ENCODE measurements at places on chromosomes 7 and 10.

- no peak for DNase-seq
These were observed 53.0 kb upstream of the GTF2I start for GRCh38 chr7:74604326-74605020.

- DNase-seq = peak; percentile 28
These were observed 8.6 kb downstream of the BTBD16 start for GRCh38 chr10:122279725-122280141.

- DNase-seq = no peak
These were observed 150.7 kb downstream of the LRMDA start for GRCh38 chr10:75582102-75582501.

DNA sequence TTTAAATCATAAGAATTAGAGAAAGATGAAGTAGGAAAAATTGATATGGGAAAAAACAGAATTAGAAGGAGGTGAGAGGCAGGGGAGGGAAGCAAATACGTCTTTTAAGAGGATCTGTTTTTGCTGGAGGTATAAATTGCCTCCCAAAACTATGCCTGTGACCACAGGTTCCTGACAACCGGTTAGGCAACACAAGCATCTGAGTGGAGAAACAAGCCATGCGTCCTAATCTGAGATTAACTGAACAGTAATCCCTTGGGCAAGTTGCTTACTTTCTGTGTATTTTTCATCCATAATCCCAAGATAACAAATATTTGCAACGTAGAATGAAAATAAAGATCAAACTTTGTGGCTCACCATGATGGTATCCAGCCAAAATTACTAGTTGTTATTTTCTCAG is 149.2 kb downstream of the C1GALT1 start:
- no peak for DNase-seq

DNA sequence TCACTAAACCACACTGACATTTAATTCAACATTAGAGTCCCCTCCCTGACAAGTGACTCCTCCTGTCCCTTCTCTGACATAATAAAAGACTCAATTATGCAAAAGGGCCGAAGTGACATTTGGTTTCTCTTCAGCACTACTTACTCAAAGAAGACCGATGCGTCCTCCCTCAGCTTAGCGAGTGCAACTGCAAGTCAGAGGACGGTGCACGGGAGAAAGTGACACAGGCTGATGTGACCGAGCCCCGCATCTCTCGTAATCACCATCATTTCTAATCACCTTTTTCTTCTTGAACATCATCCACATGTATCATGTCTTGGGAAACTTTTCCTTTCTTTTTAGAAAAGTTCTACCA is 155.7 kb downstream of the TCERG1L start:
- DNase-seq = no peak

- no peak for DNase-seq
These were observed 802.5 kb downstream of the GRM8 start for GRCh38 chr7:126450269-126450671.

DNA sequence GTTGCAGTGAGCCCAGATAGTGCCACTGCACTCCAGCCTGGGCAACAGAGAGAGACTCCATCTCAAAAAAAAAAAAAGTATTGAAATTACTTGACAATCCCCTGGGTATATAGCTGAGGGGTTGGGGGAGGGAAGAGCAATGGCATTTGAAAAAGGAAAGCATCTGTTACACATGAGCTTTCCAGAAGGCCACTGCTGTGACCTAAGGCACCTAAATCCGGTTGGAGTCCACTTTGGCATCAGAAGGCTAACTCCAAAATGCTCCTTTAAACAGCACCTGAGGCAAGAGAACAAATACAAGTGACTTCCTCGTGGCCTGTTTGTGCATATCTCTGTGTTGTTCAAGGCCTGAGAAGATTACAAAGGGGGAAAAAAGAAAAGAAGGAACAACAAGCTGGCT is 74.8 kb upstream of the PALS2 start:
- DNase-seq = no peak
